Psoas muscle (tissue), 8 donors: ENCODE measurements at places on chromosomes 7 and 10. TPM values are rescaled to one million over a fixed set of nuclear protein-coding genes. Genes with fewer than 3 reads are reported as not detected.

DNA sequence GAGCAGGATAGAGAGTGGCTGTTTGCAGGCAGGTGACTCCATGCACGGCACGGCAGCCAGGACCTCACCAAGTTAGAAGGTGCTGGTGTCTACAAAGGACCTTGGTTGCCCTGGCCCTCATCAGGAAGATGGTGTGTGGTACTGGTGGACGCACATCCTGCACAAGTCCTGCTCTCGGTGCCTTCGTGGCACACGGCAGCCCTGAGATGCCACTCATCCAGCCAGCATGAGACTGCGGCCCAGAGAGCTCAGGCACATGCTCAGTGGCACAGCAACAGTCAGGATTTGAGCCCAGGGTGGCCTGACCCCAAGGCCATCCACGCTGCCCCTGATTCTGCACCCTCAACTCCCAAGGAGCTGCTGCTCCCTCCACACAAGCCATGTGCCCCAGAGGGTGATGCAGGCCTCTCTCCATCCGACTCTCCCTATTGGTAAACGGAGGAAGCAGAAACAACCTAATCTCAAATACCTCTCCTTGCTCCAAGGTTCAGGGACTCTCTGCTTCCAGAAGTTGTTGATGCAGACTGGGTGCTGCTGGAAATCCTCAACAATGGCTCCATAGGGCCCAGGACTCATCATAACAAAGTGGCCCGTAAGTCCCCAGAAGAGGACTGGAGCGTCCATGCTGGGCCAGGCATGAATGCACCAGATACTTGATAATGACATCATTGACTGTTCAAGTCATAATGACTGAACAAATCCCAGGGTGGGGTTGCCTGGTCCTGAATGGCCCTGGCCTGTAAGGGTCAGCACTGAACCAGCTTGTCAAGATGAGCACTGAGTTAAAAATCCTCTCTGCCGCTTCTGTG lies 93.6 kb downstream of the ARHGAP22 start:
- DNase-seq, result no peak

DNA sequence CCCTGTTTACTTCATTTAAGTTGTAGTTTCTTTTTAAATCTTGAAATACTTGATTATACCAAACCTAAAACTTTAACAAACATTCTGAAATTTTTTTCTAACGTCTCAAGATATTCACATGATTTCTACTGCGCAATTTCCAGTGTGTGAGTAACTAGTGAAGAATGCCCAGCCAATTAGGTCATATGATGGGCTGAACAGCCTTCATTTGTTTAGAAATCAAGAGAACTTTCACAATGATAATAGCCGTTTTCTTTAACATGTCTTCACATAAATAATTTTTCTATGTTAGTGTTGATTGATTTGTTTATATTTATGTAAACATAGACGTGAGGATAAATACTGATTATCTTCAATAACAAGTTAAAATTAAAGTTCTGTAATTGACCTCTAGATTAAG lies 21.8 kb downstream of the STAM start:
- DNase-seq, result no peak

LRGUK gene
- 0.32 TPM for total RNA-seq

- DNase-seq, result no peak
Measured at GRCh38 chr10:127374074-127374680, 174.9 kb upstream of the NPS start.

COL13A1 gene
- total RNA-seq, result 2.6 TPM

DNA sequence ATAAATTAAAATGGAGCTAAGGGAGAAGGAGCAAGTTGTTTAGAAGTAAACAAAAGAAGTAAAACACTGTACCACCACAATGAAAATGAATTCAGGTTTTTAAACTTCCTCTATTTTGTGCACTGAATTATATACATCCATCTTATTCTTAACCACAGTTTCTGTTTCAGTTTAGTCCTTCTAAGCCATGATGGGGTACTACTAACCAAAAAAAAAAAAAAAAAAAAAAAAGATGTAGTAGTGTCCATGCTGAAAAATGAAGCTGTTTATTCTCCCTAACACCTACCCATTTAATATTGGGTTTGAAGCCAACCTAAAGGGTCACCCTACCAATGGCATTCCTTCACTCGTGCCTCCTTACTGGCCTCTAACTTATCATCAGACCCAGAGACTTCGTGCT lies 3.4 kb upstream of the BMPR1A start:
- no peak for DNase-seq
